ENCODE measurements at places on chromosomes 1 and 21.

DNA sequence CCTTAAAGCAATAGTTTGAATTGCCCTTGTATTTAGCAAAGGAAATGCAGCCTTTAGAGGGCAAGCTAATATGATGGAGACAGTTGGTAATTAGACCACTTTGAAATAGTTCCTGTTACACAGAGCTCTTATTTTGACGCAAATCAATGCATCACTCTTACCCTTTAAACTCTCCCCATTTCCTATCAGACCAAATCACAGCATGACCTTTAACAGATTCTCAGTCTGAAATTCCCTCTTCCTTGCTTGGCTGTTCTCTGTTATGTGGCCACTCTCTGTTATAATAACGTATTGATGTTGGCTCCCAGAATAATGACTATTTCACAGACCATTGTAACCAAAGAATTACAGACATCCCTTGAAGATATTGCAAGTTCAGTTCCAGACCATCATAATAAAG is 66.9 kb upstream of the NGF start:
- no peak for DNase-seq

DNA sequence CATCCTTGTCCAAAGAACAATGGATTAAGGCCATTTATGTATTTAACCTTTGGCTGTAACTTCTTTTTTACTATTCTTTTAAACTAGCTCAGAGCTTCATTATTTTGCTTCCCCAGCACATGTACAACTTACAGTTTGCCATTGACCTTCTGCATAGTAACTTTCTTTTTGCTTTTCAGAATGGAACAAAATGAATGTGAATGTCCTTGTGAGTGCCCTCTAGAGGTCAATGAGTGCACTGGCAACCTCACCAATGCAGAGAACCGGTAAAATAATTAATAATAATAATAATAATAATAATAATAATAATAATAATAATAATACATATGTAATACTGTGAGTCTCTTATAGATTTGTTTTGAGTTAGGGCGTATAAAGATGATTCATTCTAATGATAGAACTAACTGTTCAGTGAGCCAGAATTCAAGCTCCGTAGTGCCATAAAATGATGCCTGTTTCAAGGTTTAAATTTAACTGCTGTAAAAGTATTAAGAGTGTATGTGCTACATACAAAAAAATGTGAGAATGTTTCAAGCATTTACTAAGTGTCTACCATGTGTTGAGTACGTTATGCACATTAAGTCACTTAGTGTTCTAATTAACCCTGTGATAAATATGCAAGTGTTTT is 69.0 kb upstream of the RAVER2 start:
- no peak for DNase-seq

DNA sequence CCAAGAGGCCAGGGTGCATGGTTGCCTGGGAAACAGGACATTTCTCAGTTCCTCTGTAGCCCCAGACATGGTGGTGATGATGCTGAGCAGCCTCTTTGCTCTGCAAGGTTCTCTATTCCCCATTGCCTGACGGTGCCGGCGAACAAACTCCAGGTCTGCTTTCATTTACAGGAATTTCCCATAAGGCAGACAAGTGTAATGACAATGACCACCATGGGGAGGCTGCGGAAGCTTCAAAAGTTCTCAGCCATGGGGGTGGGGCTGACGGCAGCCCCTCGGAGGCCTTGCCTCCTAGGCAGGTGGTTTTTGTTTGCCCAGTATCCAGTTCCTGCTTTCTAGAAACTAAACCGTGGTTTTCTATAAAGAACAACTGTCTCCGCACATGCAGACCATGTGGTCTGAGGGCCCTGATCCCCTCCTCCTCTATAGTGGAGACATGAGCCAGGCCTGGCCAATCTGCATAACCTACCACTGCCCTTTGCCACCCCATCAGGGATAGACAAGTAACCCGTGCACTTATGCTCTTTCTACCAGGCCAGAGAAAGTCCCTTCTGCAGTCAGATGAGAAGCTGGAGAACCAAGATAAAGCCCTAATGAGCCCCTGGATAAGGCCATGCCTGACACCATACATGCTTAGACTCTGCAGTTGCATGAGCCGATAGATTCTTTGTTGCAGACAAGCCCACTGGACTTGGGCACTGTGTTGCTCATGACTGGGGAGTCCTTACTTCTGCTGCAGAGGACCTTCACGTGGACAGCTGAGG is 54.1 kb downstream of the LDLRAD2 start:
- DNase-seq: no peak

DNA sequence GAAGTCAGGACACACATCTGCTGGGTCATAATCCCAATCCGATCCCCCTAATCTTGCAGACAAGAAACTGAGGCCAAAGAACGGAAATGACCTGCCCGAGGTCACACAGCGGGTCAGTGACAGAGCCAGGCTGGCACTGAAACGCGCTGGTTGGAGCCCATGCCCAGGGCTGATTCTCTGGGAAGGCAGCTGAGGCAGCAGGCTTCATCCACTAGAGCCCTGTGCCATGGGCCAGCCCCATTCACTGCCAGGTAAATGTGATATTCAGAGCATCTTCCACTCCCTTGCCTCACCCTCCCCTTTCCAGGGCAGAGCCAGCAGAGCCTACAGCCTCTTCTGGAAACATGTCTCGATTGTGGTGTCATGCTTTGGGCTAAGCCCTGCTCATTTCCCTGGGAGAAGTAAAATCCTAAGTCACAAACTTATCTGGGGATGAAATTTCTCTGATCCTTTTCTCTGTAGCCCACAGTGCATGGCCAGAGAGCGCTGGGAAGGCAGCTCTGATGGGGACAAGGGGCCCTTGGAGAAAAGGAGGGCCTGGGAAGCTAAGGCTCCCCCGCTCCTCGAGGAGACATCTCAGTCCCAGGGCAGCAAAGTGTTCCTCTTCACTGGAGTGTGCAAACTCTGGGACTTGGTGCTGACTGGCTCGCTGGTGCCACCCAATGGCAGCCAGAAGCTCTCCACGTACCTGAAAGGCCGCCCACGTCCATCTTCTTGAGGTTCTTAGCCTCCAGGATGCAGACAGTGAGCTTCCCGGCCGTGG is 110.4 kb downstream of the SYT2 start:
- peak; percentile 6 for DNase-seq

- DNase-seq: no peak
Observed at GRCh38 chr1:203089651-203090045, 3.8 kb upstream of the MYOG start.

DNA sequence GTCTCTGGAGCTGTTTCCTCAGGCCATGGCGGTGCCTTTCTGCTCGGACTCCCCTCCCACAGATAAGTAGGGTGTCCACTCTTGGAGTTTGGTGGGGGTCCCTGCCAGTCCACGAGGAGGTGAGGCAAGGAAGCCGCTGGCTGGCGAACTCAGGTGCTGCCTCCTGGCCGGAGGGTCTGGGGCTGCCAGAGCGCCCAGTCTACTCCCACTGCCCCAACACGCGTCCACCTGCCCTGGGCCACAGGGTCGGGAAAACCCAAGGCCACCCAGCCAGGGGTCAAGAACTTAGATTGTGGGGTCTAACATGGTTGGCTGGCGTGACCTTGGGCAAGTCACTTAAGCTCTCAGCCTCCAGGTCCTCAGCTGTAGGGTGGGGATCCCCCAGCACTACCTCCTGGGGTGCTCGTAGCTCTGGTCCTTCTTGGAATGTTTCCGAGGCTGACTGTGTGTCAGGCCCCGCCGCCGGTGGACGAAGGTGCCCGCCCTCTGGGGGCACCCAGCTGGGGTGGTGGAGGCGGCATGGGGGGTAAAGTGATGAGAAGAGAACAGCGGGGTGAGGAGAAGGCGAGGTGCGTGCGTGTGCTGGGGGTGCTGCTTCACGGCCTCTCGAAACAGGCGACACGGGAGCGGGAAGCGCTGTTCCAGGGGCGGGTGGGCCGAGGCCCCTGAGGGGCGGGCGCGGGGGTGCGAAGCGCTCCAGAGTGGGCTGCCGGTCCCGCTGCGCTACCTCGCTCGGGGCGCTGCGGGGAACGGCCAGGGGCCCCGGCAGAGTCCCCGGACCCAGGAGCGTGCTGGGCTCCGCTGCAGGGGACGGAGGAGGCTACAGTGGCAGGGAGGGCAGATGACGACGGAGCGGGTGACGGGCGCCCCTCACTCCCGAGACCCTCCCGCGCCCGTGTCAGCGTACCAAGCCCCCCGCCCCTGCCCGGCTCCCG is 1.2 kb downstream of the SH2D5 start:
- no peak for DNase-seq

DNA sequence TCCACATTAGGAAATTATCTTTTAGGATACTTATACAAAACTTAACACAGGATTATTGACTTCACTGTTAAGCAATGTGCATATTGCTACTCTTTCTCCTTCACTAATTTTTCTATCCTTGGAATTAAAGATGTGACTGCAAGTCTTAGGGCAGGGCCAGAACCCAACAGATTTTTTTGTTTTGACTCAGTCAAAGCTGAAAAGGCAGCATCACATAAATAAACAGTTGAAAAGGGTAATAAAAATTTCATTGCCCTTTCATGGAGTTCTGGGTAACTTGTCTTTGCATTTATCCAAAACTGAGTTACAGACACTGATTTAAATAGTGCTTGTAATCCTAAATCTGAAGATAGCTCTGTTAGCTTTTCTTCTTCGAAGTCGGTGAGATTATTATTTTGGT is 1.9 kb upstream of the TMEM35B start:
- no peak for DNase-seq

DNA sequence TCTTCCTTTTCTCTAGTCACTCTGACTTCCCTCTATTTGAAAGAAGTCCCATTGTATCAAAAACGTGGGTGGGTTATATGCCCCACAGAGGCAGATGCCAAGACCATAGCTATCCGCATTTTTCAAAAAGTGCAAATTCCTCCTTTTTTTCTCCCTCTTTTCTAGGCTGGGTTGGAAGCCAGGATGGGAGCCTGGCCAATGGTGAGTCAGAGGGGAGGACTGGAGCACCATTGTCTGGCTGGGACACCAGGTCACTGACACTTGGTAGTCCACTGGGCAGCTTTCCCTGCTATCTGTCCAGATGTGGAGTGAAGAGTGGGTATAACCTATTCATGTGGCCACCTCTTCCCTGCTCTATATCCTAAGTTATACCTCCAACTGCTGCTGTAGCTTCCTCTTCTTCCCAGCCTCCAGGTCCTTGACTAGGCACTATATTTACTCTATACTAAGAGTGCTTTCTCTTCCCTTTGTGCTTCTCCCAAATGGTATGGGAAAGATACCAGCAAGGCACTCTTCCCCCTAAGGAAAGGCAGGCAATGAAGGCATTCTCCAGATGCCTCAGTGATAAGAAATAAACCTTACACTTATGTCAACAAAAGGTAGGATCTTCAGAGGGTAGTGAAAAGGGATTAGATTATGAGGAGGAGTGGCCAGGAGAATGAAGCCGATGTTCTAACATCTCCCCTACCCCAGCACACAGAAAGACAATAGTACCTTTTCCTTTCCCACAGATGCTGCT is 12.9 kb downstream of the PI4KB start:
- no peak for DNase-seq

GRCh38 chr1:35080171-35080854 is 1.1 kb downstream of the ZMYM1 start:
- DNase-seq: no peak

DNA sequence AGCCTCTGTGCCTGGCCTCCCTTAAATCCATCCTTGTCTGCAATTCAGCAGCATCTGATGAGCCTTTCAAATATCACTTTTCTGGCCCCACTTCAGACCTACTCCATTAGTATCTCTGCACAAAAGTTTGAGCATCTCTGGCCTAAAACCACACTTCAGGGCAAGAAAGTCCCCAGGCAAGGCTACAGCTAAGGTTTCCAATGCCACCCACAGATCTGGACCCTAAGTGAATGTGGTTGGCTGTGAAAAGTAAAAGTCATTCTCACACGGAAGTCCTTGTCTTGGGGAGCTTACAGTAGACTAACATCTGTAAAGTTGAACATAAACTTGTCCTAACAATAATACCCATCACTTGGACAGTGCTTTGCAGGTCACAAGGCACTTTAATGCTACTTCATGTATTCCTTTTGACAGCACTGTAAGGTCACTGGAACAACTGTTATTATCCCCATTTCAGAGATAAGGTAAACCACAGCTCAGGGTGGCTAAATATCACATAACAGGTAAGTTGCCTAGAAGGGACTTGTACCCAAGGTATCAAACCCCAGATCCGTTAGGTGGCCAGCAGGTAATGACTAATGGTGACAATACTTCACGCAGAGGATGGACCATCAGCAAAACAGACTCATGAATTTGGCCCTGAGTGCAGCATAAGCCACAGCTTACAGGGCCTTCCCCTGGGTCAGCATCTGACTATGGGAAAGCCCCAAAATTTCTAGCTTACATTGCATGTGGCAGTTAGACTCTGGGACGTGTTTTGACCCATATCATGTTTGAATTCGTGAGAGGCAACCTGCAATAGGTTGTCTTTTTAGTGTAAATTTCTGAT is 356.0 kb downstream of the HHAT start:
- DNase-seq: no peak

GRCh38 chr1:112493351-112493750 is 15.4 kb upstream of the WNT2B start:
- no peak for DNase-seq

GRCh38 chr1:119097380-119097779 is 43.1 kb downstream of the WARS2 start:
- DNase-seq: no peak

GRCh38 chr1:57217905-57218304 is 206.0 kb downstream of the DAB1 start:
- no peak for DNase-seq

DNA sequence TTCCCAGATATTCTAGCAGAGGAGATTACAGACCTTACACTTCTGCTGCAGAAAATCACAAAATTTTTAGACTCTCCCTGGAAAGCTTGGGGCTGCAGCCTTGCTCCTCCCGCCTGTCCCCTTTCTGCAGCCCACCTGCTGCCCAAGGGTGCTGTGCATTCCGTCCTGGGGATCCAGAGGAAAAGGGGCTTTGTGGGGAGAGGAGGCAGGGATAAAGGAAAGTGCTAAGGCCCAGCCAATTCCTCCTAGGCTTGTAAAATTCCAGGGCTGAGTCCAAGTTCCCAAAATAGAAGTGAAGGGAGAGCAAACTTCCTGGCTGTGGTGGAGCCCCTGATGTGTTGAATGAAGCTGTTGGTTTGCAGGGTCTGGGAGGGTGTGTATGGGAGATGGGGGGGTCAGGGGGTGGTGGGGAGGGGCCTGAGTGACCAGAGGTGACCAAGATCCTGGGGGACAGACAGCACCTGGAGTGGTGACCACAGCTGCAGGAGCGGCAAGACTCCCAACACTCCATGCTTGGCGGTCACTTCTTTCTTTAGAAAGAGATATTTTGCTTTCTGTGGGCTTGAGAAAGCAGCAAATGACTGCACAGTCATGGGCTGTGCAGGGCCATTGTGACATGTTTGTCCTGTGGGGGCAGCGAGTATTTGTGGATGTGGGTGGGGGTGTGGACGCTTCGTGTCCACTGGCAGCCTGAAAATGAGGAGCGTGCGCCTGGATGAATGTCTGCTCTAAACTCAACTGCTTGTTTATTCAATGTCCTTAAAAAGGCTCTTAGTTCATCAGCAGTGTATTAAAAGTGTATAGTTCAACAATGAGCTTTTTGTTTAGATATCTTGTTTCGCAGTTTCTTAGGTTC is 68.4 kb downstream of the TLR5 start:
- DNase-seq: no peak

- no peak for DNase-seq
Observed at GRCh38 chr1:110645821-110646735, 28.7 kb downstream of the KCNA3 start.

DNA sequence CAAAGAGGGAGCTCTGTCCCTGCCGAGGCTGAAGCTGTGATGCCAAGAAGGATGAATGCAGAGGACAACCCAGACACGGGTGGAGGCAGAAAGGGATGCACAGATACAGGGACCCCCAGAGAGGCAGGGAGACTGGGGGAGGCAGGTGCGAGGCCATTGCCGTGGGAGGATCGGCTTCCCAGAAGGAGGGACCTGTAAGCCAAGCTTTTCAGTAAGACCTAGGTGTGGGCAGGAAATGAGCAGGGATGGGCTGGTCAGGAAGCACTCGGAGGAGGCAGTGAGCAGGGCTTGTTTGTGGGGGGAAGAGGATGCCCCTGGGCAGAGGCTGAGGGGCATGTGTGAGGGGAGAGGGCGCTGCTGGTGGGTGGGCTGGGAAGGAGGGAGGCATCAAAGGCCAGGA is 67.7 kb upstream of the WNT4 start:
- no peak for DNase-seq

Data from stimulated activated CD4-positive, alpha-beta T cell treated with anti-CD3 and anti-CD28 coated beads, Interleukin-1b, Interleukin-23, amount 100 ng/mL, for 24 hours (primary cell).